ENCODE measurements at places on chromosomes 11 and 22.

- no peak for DNase-seq
Measured at GRCh38 chr11:34564406-34564805, 50.8 kb upstream of the ELF5 start.

GRCh38 chr11:46489656-46490560 lies 98.3 kb upstream of the CHRM4 start:
- DNase-seq = peak; percentile 57

- no peak for DNase-seq
Measured at GRCh38 chr22:20581503-20582170, 74.2 kb downstream of the MED15 start.

DNA sequence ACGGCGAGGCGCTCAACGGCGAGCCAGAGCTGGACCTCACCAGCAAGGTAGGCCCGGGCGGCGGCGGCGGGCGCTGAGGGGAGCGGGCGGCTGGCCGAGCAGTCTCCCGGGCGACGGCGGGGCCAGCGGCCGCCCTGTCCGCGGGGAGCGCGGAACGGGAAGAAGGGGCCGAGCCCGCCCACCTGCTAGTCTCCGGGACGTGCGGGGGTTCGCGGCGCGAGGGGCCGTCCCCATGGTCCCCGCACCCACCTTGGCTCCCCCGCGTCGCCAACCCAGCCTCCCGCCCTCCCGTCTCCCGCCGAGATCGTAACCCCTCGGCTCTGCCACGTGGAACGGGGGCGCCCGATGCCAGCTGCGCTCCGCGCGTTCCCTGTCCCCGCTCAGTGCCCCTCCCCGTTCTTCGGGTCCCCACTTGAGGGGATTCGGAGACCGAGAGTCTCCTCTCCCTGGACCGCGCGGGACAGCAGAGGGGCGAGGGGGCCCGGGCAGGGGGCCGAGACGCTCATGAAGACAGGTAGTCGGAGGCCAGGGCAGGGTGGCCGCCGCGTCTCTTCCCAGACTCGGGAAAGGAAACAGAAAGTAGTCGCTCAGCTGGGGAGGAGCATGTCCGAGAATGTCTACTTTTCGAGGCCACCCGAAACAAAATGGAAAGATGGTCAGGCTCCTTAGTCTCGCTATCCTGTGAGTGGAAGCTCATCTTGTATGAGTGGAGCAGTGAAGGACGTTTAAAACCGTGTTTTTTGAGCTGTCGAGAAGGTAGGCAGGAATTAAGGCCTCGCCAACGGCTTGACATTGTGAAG lies 557 bp downstream of the GTPBP1 start:
- DNase-seq = no peak

DNA sequence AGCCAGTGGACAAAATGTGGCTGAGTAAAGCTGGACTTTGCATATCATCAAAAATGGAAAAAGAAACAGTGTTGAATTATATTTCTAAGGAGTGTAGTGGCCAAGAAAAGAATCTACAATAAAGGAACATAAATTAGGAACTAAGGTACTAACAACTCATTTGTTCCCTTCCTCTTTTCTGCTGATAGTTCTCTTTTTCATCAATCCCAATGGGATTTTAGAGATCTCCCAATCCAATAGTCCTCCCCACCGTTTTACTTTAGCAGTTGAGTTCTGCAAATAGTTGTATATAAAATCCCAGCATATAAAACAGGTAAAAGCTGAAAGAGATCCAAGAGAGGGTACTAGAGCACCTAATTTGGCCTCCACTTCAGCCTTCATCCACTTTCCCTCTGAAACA lies 2.0 kb downstream of the PRCP start:
- DNase-seq = no peak

- peak; percentile 22 for DNase-seq
Measured at GRCh38 chr11:106457727-106458126, 380.3 kb downstream of the AASDHPPT start.

DNA sequence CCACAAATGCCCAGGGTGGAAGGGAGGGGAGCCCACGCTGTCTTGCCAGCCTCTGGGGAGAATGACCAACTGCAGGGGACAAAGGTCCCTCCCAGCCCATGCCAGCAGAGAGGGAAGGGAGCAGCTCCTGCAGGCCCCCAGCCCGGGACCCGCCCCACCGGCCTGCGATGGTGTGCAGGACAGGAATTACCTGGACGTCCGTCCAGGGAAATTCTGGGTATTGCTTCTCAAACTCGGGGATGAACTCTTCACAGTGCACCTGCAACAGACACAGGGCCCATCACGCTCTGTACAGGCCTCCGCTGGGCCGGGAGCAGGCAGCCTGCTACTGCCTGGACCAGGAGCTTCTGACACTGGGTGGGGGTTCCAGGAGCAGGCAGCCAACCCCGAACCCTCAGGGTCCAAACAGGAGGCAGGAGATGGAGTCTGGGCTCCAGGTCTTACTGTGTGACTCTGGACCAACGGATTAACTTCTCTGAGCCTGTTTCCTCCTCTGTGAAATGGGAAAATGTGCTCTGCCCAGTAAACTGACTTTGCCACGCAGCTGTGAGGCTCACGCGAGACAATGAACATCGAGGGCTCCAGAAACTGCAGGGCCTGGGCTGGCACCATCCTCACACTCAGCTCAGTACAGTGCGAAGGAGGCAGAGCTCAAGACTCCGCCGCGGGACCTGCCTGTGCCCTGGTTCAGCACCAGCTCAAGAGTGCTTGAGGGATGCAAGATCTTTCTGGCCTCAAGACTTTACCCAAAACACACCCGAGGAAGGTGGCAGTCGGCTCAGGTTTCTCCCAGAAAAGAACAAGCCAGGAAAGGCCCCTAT lies 17.4 kb downstream of the TTLL12 start:
- no peak for DNase-seq

DNA sequence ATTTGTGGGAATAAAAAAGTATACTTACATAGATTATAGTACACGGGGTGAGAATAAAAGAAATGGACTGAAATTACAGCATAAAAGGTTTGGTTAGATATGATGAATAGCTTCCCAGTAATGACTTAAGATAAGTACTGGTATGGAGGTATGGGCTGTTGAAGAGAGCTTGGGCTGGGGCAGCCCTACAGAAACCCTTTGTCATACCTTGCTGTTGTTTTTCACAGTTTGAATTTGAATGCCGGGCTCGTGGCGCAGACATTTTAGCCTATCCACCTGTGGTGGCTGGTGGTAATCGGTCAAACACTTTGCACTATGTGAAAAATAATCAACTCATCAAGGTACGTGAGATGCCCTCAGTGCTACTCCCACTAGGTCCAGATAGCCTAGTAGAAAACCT lies 42.3 kb upstream of the RBX1 start:
- DNase-seq = no peak

DNA sequence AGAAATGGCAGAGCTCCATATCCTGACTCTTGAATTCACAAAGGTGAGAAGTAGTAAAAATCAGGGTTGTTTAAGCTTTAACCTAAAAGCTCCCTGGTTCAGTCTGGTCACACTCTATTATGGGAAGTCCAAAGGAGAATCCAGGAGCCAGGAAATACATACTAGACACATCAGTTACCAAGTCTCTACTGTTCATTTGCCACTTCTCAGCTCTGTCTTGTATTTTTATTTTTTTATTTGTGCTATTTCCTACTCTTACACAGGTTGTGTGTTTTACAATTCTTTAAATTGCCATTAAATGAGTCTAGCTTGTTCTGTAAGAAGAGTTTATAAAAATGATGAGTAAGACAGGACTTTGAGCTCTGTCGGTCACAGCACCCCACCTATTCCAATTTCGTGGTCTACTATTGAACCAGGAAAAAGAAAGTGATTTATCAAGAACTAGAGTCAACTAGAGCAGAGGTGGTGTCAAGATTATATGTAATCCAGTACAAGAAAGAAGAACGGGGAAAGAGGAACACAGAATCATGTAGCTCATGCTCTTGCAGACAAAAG lies 9.7 kb downstream of the MS4A12 start:
- DNase-seq = no peak

- no peak for DNase-seq
Measured at GRCh38 chr22:47160781-47161520, 398.5 kb downstream of the TBC1D22A start.

DNA sequence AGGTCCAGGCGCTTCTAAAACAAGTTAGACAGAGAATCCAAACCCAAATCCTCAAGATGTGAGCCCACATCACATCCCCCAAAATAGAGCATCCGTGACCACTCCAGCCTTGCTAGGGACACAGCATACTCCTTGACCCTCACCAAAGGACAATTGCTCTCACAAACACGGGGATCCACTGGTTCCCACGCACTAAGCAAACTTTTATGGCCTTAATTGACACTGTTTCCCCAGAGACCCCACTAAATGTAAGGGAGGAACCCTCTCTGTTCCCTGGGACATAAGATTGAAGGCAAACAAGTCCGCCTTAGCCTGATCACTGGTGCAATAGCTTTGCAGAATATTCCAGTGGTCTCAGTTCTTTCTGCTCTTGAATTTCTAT lies 20.1 kb downstream of the ZNF74 start:
- no peak for DNase-seq

DNA sequence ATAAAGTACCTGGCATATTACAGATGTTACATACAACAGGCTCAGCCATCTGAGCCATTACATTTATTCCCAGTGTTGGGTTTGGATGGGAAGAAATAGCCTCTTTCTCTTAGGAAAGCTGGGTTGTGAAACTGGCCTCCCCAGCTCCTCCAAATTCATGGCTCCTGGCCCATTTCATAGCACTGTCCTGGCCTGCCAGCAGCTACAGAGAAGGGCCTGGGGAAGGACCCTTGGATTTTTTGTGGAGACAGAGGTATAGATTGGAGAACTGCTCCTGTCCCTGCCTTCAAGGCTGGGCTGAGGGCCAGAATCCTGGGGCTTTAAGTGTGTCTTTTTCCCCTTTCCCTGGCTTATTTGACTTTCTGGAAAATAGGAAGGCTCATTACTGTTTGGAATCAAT lies 18.0 kb downstream of the PKNOX2 start:
- DNase-seq = no peak

DNA sequence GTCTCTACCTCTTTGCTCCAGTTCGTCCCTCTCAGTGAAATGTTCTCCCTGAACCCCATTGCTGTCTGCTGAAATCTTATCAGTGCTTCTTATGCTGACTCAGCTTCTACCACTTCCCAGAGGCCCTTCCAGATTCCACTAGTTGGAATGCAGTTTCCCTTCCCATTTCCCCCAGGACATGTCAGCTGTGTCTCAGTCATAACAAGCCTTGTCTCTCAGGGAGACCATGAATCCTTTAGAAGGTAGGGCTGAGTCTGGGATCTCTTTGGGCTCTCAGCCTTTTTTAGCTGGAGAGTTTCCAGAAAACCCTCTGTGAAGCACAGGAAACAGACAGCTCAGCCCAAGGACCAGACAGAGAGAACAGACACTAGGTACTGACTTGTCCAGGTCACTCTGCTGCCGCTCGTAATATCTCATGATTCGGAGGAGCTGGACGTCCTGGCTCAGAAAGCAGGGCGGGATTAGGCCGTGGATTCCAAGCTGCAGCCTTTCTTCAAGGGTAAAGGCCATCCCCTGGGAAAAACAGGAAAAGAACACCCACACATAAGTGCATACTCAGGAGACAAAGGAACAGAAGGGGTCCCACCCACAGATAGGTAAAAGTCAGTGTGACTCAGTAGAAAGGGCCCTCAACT lies 113.0 kb downstream of the ME3 start:
- no peak for DNase-seq

- no peak for DNase-seq
Measured at GRCh38 chr11:61052182-61052972, 49.9 kb upstream of the CD5 start.

DNA sequence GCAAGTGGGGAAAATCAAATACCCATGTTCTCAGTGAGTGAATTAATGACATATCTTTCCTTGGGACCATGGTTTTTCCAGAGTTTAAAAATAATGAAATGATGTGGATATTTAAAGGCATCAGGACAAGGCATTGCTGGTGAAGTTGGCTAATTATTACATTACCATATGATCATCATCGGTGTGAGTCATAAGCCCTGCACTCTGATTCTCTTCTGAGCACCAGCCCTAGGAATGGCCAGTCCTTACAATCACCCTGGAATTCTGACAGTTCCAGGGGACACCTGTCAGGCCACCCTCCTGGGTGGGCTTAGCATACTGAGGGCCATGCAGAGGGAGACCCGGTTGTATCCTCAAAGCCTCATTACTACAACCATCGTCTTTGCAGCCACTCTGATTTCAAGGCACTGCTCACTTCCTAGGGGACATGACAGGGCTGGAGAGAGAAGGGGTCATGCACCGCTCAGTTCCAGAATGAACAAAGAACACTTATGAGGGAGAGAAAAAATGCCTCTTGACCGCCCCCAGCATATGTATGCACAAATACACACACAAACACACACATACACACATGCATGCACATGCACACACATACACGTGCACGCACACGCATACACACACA lies 365.0 kb downstream of the MIAT start:
- DNase-seq = no peak
